ENCODE measurements at places on chromosomes 13 and 19.

DNA sequence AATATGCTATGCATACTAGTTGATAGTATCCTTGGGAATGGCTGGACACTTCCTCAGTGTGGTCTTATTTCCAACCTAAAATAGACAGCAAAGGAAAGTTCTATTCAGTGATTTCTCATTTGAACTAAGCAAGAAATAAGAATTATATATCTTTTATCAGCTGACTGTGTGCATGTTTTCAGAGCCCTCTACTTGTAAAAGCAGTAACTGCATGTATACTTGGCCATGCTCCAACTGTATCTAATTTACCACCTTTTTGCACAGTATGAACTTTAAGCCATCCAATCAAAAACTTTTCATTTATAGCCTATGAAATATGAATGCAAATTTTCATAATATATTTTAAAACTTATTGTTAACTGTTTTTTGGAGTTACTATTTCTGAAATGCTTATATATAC, 136.4 kb upstream of the PCDH9 start:
- no peak for DNase-seq

- DNase-seq, result no peak
These were observed 9.7 kb downstream of the DPY19L3 start for GRCh38 chr19:32415246-32415645.

GRCh38 chr19:29645491-29645867, 19.8 kb upstream of the PLEKHF1 start:
- no peak for DNase-seq

DNA sequence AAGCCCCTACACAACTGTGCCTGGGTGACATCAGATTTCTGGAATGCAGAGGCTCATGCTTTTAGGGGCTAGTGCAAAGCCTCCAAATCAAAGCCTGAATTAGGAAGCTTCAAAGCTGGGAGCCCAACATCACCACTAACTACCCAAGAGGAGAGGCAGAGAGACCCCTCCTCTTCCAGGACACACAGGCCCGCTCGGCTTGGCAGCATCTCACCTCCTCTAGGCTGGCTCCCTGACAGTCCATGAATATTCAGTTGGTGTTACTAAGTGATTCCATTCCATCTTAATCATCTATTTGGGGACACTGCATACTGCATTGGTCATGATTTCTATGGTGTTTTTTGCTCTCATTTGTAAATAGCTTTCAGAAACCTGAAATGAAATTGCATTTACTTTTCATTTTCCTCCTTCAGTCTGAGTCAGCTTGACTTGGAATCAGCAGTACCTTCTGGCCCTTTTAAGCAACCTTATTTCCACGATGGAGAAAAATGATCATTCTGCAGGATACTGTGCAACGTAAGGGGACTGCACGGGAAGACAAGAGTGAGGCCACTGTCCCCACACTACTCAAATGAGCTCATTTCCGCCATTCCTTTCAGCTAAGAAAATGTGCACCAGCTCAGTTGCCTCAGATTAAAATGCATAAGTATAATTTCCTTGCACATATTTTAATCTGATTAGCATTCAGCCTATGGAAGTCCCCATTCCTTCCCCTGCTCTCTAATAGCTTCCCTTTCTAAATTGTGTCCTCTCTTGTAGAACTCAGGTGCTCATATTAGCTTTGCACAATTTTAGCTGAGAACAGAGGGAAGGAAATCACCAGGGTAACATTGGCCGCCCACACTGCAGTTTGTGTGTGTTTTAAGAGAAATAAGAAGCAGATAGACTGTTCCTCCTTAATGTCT, 219.9 kb downstream of the RFC3 start:
- DNase-seq, result no peak

DNA sequence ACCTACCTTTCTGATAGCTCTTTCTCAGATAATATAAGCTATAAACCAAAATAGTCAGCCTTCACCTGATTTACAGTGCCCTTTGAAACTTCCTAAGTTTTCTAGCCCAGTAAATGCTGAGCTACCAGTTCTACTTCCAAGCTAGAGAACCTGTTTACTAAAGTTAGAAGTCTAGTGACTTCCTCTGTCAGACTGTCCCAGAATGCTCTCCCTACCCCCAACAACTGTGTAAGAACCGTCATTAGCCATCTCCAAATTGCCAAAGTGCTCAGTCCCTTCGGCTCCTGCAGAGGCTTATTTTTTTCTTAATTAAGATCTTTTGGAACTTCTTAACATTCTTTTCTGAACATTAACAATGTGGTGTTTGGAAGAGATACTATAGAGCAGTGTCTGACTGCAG, 3.2 kb upstream of the ABCC4 start:
- DNase-seq, result no peak

DNA sequence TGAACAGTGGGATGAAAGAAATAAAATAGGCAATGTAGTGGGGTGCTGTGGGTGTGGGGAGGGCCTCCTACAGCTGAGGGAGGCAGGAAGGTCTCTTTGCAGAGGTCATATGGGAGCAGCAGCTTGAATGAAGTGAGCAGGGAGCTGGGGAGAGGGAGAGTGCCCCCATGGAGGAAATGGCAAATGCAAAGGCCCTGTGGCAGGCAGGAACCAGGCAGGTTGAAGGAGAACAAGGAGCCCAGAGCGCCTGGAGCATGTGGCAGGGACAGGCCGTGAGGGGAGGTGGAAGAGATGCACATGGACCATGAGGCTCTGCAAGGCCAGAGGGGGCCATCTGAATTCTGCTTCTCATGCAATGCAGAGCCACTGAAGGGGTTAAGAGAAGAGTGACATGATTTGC, 191.8 kb downstream of the URI1 start:
- DNase-seq, result no peak

- no peak for DNase-seq
These were observed 16.1 kb upstream of the SLC46A3 start for GRCh38 chr13:28734906-28735305.

- no peak for DNase-seq
These were observed 185.9 kb downstream of the LHFPL6 start for GRCh38 chr13:39417131-39417530.

DNA sequence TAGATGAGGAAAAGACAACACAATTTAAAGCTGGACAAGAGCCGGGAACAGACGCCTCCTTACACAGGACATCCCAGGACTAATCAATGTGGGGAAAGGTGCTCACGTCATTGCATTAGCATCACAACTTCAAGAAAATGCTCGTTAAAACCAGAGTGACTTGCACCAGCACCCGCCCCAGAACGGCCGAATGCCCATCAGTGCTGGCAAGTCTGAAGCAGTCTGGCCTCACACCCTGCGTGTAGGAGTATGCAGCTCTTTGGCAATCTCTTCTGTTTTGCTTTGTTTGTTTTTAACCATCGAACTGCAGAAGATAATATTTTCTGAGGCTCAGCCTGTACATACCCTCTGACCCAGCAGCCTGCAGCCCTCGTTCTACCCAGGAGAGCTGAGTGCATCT, 44.8 kb upstream of the LDLR start:
- no peak for DNase-seq

- no peak for DNase-seq
These were observed 38.8 kb downstream of the SUCLA2 start for GRCh38 chr13:47962237-47962636.

- DNase-seq, result no peak
These were observed 161.9 kb downstream of the URI1 start for GRCh38 chr19:30103981-30104380.

GRCh38 chr13:73708393-73708985, 425.7 kb downstream of the KLF12 start:
- DNase-seq, result peak; percentile 20

DNA sequence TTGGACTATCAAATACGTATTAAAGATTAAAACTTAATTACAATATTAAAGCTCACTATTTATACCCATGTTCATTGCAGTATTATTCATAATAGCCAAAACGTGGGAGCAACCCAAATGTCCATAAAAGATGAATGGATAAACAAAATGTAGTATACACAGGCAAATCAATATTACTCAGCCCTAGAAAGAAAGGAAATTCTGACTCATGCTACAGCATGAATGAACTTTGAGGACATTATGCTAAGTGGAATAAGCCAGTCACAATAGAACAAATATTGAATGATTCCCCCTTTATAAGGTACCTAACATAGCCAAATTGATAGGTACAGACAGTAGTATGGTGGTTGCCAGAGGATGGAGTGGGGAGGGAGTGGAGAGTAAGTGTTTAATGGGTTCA, 457.3 kb downstream of the FGF14 start:
- DNase-seq, result no peak

DNA sequence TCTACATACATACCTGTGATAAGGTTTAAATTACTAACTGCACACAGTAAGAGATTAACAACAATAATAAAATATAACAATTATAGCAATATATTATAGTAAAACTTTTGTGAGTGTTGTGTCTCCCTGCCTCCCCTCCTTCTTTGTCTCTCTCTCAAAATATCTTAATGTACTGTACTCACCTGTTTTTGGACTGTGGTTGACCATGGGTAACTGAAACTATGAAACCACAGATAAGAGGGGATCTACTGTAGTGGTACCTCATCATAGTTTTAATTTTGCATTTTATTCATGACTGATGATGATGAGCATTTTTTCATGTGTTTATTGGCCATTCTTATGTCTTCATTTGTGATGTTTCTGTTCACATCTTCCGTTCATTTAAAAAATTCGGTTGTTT, 104.5 kb downstream of the NBEA start:
- DNase-seq, result no peak

- no peak for DNase-seq
These were observed at the start of gene ZNF296 for GRCh38 chr19:45076029-45076850. Gene ZNF296 (minus strand): TSS chr19:45076478. CDS start chr19:45076373, 105 bp downstream.

GRCh38 chr13:45674908-45675307, 27.2 kb upstream of the CBY2 start:
- peak; percentile 87 for DNase-seq

DNA sequence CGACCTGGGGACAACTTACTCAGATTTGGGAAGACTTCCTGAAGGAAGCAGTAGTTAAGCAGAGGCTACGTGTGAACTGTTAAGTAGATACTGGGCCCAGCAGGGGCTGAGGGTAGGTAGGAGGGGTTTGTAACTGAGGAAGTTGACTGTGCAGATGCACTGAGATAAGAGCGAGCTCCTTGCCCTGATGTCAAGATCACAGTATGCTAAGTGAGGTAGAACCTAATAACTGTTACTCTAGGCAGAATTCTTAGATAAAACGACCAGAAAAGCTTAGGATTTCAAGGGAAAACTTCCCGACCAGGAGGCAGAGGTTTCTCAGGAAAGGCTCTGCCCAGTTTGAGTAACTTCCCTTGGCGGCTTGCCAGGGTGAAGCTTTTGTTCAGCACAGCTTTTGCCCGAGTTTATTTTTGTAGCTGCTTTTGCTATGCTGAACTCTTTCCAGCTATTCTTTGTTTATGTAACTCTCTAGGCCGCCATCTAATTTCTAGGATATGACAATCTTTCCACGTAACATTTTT, 632.1 kb downstream of the DIAPH3 start:
- DNase-seq, result peak; percentile 21

- no peak for DNase-seq
These were observed 144.5 kb downstream of the TNFRSF19 start for GRCh38 chr13:23714672-23715071.

DNA sequence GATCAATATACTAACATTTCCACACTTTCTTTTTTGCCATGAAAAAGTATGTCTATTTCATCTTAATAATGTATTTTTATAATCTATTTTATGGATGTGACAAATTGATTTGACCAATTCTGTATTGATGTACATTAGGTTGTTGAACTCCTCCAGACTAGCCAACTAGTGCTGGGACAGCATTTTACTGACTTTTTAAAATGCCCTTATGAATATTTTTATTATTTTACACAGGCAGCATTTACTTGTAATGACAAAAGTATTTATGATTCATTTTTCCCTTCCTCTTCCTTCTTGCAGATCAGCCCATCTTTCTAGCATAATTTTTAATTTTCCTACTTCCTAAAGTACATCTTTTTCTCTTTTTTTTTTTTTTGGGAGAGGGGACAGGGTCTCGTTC, 918 bp upstream of the FUZ start:
- DNase-seq, result no peak

GRCh38 chr19:1836458-1837221, 11.6 kb downstream of the REXO1 start:
- no peak for DNase-seq

GRCh38 chr13:88622362-88622973, 951.3 kb downstream of the SLITRK5 start:
- DNase-seq, result no peak

- DNase-seq, result no peak
These were observed 689 bp downstream of the ING1 start for GRCh38 chr13:110713981-110714796.

DNA sequence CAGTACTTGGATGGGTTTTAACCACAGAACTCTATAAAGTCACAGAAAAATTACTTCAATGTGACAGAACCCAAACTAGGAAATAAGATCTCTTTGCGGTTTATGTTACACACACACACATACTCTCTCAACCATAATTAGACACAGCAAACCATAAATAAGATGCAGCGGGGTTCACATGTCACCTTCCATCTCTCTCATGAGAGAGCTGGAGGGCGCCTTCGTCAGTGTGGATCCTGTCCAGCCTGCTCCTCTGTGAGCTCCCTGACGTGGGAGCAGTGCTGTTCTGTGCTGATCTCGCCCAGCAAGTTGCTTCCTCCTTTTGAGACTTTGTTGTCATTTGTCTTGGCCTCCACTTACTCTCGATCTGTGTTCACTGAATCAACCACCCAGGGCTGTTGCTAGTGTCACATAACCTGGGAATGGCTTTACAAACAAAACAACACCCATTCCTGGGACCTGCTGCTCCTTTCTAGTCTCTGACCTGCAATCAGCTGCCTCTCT, 204.9 kb upstream of the KL start:
- peak; percentile 20 for DNase-seq

GRCh38 chr19:47699360-47699917, 13.8 kb upstream of the EHD2 start:
- DNase-seq, result no peak

DNA sequence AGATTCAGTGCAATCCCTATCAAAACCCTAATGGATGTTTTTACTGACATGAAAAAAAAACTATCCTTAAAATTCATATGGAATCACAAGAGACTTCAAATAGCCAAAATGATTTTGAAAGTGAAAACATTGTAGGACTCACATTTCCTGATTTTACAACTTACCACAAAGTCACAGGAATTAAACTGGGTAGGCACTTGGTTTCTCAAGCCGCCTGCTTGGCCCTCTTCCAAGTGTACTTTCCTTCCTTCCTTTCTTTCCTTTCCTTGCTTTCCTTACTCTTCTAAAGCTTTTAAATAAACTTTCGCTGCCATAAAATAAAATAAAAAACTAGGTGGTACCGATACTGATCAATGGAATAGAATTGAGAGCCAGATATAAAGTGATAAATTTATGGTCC, 21.0 kb upstream of the CD33 start:
- no peak for DNase-seq

DNA sequence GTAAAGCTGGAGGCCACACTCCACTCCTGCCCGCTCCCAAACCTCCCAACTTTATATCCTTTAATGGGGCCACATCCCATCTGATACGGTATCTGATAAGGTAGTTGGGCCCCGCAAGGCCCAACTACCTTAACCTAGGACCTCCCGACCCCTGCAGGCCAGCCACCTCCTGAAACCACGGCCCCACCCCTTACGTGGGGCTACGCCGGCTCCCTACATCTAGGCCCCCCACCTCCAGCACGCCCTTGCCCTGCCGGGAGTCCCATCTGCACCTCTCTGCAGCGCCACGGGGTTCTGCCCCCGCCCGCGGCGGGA, 2.2 kb downstream of the IGFLR1 start:
- no peak for DNase-seq

GRCh38 chr13:28659621-28659970, 666 bp downstream of the POMP start:
- DNase-seq, result no peak

GRCh38 chr13:97567510-97568243, 133.7 kb downstream of the RAP2A start:
- no peak for DNase-seq

- no peak for DNase-seq
These were observed 705 bp downstream of the STXBP2 start for GRCh38 chr19:7637374-7638256.

GRCh38 chr19:51125421-51126075, 842 bp downstream of the SIGLEC9 start:
- no peak for DNase-seq
